Stimulated activated CD8-positive, alpha-beta memory T cell treated with anti-CD3 and anti-CD28 coated beads, Interleukin-2, amount 100 ng/mL, for 1 hour (primary cell): ENCODE measurements at places on chromosomes 13 and 19.

GRCh38 chr13:20401931-20402856 is 123.5 kb downstream of the CRYL1 start:
- DNase-seq: no peak

DNA sequence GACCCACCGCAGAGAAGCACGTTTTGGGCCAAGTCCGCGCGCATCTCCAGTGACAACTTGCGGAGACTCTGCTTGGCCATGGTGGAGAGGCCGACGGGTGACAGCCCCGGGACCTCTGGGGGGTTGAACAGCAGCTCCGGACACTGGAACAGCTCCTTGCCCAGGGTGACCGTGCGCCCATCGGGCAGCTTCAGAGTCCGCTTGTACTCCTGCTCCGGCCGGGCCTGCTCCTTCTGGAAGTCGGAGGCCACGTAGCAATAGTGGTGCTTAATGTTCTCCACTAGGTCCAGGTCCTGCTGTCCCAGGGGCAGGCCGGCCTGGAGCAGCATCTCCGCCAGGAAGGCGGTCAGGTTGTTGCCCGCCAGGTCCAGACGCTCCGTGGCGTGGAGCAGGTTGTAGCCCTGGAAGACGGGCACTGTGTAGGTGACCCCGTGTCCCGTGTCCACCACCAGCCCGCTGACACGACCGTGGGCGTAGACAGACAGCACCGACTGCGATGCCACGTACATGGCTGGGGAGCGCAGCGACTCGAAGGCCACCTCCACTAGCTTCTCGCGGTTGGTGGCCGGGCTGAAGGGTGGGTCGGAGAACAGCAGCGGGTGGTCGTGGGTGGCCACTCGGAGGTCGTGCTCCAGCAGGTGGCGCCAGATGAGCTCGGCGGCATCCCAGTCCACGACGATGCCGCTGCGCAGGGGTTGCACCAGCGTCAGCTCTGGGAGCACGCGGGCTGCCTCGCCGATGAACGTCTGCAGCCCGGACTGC is 743 bp downstream of the ACTL9 start:
- no peak for DNase-seq

DNA sequence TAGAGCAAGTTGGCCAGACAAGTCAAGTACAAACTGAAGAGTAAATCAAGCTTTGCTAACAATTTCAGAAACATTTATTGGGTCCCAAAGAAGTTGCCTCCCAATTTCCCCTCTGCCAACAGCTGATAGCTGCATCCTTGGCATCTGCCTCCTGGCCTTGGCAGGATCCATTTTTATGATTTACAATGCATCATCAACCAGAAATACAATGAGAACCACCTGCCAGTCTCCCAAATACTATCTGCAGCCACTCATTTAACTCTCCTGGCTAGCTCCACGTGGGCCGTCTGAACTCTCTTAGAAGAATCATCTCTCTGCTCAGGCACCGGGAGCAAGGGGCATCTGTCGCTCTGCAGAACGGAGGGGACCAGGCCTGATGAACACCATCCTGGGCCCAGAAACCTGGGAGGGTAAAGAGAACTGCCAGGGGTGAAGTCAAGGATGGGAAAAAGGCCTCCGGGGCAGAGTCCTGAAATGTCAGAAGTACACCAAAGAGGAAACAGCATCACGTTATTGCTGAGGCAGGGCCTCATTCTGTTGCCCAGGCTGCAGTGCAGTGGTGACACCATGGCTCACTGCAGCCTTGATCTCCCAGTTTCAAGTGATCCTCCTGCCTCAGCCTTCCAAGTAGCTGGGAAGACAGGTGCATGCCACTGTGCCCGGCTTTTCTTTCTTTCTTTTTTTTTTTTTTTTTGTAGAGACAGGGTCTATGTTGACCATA is 2.6 kb downstream of the LONP1 start:
- DNase-seq: no peak

DNA sequence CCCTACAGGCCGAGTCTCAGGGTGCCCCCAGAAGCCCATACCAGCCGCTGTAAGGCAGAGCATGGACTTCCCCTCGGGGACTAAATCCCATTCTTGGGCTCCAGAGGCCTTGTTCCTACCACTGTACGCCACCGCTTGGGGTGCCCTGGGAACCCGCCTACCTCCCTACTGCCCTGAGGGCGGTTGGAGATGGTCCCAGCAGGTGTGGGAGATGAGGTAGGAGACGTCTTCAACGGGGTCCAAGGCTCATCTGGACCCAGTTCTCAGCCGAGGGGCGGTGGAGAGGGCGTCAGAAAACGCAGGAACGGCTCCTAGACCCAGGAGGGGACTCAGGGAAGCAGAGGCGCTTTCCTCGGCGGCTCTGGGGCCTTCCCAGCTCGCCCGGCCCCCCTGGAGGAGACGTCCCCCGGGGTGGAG is 833 bp upstream of the ZIK1 start:
- no peak for DNase-seq

DNA sequence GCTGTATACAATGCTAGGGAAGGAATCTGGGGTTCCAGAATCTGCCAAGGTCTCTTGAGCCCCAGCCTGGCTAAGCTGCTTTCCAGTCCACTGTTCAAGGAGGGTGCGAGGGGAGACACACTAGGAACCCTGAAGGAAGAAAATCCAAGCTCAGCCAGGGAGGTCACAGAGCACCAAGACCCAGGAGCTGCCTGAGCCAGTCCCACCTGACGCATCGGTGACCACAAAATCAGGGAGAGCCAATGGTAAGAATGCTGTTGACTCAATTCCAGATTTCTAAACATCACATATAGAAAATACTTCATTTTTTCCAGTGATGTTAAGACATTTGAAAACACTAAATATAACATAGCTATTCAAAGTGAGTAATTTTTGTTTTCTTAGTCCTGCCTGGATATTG is 50.1 kb downstream of the CEP89 start:
- DNase-seq: no peak

GRCh38 chr13:31456056-31456455 is 256.3 kb downstream of the B3GLCT start:
- DNase-seq: no peak

DNA sequence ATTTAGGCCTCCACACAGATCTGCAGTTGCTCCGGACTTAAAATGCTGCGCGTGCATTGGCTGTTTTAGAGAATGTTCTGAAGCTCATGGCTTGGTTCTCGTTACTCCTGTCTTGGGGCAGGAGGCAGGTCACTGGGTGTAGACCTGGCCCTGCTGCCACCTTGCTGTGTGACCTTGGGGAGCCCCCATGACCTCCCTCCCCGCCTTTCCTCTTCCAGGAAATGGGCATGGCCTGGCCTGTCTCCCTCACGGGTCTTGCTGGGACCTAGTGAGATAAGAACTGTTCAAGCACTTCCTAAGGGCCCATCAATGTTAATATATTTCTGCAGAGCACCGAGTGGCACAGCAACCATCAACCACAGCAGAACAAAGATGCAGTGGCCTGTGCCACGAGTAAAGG is 49.4 kb downstream of the KLF2 start:
- DNase-seq: no peak

GRCh38 chr13:113365583-113365970 is 1.6 kb upstream of the GRTP1 start:
- no peak for DNase-seq

GRCh38 chr19:38944981-38945506 is 14.3 kb downstream of the MRPS12 start:
- no peak for DNase-seq

DNA sequence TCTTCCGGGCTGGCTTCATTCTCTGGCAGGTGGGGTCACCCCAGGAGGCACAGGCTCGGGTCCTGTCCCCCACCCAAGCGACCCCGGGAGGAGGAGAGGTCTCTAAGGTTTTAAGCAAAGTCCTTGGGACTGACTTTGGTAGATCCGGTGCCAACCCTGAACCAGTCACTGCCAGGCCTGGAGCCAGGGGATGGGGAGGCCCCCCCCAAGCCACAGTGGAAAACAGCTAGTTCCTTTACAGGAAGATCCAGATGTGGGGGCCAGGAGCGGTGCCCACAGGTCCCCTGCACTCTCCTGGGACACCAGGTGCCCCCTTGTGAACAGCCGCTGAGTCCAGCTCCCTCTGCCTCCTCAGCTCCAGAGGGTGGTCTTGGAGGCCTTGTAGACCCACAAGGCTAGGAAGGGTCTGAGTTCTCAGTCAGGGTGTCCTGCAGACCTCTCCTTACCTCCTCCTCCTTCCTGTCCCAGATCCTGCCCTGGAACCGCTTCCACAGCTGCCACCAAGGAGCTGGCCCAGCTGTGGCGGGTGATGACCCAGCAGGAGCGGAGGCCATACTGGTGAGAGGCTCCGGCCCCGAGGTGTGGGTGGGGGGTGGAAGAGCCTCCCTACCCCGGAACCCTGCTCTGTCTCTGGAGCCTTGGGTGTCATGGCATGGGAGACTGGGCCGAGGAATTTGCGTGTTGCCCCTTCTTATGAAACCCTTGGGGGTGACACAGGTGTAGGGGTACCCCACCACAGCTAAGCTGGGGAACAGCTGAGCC is 6.0 kb downstream of the SIX5 start:
- no peak for DNase-seq

DNA sequence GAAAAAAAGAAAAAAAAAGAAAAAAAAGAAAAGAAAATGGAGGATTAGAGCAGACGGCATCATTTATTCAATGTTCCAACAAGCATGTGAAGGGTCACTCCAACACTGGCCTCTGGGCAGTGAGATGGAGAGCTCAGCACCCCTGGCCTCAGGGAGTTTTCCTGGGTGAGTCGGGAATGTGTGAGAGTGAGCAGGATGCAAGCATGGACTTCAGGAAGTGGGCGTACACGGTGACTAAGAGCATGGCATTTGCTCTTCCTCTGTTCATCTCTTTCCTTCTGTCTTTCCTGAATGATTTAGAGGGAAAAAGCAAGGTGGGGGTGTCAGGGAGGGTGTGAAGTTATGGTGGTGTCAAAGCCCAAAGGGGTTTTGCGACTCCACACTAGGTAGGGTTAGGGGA is 682 bp upstream of the CABP5 start:
- no peak for DNase-seq

DNA sequence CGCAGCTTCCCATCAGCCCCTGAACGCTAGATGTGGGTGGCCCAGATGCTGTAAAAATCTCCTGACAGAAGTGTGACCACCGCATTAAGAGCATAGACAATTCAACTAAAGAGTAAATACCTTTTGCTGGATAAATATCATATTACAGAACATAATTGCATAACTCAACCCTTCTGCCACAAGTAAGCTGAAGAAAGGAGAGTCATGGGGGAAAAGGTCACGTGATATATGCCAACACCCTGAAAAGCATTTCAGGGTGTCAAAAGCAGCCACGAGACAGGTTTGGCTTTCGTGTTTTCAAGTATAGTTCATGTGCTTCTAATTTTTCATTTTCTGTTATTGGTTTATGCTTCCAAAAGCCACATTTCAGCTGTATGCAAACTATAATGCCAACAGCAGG is 71.3 kb downstream of the LHFPL6 start:
- DNase-seq: no peak

GRCh38 chr13:29693275-29693945 is 97.9 kb upstream of the SLC7A1 start:
- DNase-seq: no peak

DNA sequence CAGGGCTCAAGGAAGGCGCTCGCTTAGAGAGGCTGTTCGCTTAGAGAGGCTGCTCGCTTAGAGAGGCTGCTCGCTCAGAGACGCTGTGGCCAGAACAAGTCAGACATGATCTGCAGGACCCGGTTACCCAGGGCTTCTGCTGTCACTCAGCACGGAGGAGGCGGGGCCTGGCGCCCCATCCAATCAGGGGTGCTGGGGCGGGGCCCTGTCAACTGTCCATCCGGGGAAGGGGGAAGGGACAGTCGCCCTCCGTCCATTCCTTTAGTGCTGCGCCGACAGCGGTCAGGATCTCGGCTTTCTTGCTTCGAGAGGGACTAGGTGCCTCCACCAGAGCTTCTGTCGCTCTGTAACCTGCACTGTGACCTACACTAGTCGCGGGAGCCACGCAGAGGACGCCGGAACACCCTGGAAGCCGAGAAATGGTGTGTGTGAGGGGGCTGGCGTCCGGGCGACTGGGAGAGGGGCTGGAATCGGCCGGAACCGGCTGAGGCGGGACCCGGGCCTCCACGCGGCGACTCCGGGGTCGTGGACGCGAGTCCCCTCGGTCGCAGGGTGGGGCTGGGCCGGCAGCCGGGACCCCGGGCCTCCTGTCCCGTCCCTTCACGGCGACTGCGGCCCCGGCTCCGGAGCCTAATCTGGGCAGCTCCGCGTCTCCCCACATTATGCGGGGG is at the start of gene ZNF440:
Gene ZNF440 (plus strand): TSS at position 245 of the 671 bp plus-strand sequence. CDS start 175 bp downstream, at position 420.
- peak; percentile 66 for DNase-seq

DNA sequence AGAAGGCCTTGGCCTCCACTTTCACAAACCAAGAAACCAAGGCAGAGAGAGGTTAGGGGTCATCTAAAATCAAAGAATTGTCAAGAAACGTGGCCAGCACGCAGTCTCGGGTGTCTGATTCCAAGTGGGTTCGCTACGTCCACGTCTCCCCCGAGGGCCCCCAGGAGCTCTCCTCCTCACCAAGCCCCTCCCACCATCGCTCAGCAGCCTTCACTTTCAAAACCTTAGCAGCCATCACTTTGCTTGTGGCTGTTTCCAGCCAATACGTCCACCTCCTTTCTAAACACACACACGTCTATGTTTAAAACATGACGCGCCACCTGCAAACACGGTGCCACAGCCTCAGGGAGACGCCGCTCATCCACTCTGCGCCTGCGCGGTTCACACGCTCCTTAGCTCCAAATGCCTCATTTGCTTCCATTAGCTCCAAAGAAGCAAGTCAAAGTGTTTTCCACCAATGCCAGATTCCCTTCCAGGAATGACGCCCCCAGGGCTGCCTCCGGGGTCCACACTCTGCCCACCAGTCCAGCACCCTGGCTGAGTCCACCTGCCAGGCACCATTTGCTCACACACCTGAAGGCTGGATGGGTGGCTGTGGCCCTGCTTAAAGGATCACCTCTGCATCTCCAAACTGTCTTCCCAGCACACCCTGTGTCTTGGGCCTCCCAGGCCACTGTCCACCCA is 5.5 kb downstream of the RASA3 start:
- no peak for DNase-seq

GRCh38 chr13:100892981-100893380 is 218.4 kb upstream of the TMTC4 start:
- DNase-seq: no peak

DNA sequence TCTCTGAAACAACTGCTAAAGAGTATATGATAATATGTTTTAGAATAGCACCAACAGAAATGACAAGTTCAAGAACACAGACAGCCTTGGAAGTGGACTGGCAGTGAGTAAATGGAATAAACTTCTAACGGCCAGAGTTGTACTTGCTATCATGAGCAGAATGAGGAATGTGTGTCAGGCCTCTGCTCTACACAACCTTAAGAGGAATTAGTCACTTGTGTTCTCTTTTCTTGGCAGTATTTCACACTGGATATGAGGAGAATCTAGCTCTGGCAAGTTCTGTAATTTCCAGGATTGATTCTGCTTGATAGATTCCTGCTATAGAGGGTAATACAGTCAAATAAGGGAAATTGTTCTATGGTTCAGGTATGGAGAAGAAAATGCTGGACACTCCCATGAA is 757.3 kb downstream of the EFNB2 start:
- no peak for DNase-seq

DNA sequence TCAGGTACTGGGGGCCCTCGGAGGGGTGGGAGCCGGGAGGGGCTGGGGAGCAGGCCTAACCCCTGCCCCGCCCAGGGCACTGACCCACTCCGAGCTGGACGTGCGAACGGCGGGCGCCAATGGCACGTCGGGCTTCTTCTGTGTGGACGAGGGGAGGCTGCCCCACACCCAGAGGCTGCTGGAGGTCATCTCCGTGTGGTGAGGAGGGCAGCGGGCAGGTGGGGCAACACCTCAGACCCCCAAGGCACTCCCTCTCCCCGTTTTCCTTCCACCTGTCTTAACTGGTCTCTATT is 18.2 kb downstream of the HPN start:
- DNase-seq: no peak

- DNase-seq: no peak
Measured at GRCh38 chr13:44300895-44301638, 72.6 kb upstream of the SERP2 start.

GRCh38 chr19:35717665-35718344 is at the start of gene KMT2B:
KMT2B (plus strand) TSS chr19:35718003; CDS start chr19:35718019, 16 bp downstream.
- DNase-seq: peak; percentile 42
